ENCODE measurements at places on chromosomes 2 and 18. TPM values are rescaled to one million over a fixed set of nuclear protein-coding genes. Genes with fewer than 3 reads are reported as not detected.

The ERICH2 gene
- polyA plus RNA-seq, result 10.8 TPM

The CACNB4 gene
- 6.0 TPM for polyA plus RNA-seq

The CPS1 gene
- polyA plus RNA-seq, result 2.5 TPM

The NEU2 gene
- not detected for polyA plus RNA-seq

The POTEJ gene
- 0.60 TPM for polyA plus RNA-seq

The RAX gene
- polyA plus RNA-seq, result not detected

The TBR1 gene
- not detected for polyA plus RNA-seq

The SH3RF3 gene
- polyA plus RNA-seq, result 7.9 TPM

The CFAP221 gene
- 10.6 TPM for polyA plus RNA-seq

The SLC39A6 gene
- polyA plus RNA-seq, result 57.4 TPM

The GLI2 gene
- polyA plus RNA-seq, result 26.1 TPM

The GPR45 gene
- not detected for polyA plus RNA-seq

The CAPN13 gene
- 1.6 TPM for polyA plus RNA-seq

The HRH4 gene
- 0.10 TPM for polyA plus RNA-seq

The CRYGC gene
- polyA plus RNA-seq, result not detected

The SERPINB3 gene
- not detected for polyA plus RNA-seq

The ACMSD gene
- polyA plus RNA-seq, result 1.7 TPM

The GPR39 gene
- 4.4 TPM for polyA plus RNA-seq

The SH3BP4 gene
- polyA plus RNA-seq, result 27.0 TPM
